ENCODE measurements at places on chromosomes 11 and 22.

- DNase-seq, result no peak
Measured at GRCh38 chr22:47781024-47781423, 1018.6 kb downstream of the TBC1D22A start.

- no peak for DNase-seq
Measured at GRCh38 chr22:47032091-47032943, 269.9 kb downstream of the TBC1D22A start.

DNA sequence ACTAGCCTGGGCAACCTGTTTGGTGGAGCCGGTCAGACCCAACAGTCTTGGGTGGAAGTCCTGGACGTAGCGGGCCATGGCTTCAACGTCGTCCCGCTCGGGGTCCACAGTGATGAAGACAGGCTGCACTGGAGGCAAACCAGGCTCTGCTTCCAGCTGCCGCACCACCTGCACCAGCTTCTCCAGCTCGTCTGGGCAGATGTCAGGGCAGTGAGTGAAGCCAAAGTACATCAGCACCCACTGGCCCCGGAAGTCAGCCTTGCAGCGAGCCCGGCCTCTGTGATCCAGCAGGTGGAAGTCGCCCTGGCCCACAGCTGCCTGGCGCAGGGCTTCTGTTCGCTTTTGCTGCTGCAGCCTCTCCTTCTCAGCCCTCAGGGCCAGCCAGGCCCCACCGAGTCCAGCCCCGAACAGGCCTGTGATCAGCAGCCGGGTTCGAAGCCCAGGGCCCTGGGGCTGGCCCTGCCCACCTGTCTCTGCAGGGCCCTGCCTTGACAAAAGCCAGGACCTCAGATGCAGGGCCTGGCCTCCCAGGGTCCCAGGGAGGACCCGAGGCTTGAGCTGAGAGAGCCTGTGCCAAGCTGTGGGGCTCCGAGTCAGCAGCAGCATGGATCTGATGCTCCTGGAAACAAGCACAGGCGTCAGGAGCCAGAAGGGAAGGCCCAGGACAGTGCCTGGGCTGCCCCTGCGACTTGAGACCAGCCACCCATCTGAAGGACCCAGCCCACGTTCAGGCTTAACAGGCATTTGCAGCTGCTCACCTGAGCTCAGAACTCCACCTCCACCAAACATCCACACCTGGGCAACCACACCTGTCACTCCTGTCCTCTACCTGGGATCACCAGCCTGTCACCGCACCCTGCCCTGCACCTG is 1.4 kb downstream of the SCO2 start:
- no peak for DNase-seq

DNA sequence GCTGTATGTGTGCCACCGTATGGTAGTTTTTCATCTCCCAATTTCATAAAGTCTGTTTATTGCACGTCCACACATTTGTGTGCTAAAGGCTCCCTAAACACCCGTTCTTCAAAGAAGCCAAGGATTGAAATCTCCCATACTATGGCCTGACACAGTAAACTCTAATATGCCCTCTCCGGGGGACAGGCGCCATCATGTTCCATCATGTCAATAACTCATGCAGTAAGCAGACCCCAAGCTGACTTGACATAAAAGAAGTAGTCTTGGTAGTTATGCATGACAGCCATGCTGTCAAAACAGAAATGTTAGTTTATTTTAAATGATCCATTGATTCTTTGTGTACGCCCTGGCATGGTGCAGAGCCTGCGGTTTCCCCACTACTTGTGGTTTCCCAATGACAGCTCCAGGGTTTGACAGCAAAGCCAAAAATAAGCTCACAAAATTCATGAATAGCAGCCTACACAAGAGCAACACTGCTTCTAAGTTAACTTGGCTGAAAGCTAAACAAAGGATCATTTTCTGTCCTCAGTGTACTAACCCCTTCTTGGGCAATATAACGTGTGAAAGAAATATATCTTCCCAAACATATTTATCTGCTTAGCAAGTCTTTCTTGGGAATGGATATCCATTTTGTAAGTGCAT is 56.5 kb upstream of the CABP7 start:
- no peak for DNase-seq

DNA sequence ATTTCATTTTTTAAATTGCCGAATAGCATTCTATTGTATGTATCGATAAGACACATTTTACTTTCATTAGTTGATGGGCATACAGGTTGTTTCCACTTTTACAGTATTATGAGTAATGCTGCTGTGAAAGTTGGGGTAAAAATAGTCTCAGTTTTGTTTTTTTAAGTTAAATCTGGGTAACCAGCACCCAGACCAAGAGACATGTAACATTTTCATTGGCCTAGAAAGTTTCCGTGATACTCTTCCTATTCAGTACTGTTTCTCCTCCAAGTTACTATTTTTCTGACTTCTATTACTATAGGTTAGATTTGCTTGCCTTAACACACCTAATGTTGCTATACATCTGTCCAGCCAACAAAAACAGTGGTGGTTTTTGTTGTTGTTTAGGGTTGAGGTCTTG is 12.3 kb downstream of the IPO7 start:
- no peak for DNase-seq

GRCh38 chr11:83070044-83070701 is 1.5 kb downstream of the RAB30 start:
- DNase-seq, result peak; percentile 78

DNA sequence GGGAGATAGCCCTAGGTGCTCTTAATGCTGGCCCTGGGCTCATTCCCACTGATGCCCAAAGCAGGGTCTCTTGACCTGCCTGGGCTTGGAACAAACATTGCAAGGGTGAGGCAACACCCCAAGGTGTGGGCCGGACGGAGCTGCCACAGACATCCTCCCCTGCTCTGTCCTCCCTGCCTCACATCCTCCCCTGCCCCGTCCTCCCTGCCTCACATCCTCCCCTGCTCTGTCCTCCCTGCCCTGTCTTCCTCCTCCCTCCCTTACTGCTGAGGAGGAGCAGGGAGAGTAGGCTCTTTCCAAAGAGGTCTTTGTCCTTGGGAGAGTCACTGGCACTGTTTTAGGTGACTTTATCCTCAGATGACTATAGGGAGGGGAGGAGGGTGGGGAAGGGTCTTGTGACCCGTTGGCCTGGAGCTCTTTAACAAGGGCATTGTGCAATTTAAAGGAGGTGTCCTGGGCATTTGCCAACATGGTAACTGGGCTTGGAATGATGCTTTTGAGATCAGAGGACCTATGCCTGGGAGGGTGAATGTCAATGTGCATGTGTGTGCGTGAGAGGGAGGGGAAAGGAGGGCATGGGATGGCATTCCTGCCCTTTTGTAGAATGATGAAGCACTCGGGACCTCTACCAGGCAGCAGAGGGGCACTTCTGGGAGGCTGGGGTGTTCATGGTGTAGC is 700 bp downstream of the FAM180B start:
- no peak for DNase-seq

DNA sequence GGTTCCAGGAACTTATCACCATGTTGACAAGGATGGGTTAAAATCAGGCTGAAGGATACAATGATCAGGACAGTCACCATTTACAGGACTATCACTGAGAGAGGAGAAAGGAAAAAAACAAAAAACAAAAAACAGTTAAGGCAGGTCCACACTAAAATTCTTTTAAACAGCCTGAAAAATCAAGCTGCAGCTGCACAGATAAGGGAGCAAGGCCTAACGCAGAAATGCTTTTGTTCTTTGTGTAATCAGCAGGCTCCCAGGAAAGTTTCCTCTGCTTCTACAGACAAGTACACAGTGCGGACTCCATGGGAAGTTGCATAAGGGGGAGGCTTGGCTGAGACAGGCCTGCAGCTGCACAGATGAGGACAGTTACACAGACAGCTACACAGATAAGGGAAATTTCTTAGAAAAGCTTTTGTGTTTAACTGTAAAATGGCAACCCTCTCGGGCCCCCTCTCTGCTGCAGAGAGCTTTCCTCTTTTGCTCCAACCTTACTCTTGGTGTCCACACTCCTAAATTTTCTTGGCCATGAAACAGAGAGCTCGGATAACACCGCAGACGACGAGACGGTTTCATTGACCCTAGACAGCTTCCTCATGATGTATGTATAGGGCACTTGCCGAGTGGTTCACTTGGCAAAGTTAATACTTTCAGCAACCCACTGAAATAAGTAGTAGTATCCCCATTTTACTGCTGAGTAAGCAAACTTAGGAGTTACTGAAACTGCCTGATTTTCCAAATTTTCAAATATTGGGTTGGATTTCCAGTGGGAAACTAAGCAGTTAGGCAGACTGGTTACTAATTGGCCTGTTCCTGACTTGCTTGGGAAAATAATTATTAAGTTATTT is 45.5 kb downstream of the PIWIL3 start:
- DNase-seq, result no peak

- no peak for DNase-seq
Measured at GRCh38 chr11:120389693-120390584, 53.7 kb downstream of the ARHGEF12 start.

GRCh38 chr11:13229711-13230318 is 47.8 kb upstream of the BMAL1 start:
- DNase-seq, result no peak

DNA sequence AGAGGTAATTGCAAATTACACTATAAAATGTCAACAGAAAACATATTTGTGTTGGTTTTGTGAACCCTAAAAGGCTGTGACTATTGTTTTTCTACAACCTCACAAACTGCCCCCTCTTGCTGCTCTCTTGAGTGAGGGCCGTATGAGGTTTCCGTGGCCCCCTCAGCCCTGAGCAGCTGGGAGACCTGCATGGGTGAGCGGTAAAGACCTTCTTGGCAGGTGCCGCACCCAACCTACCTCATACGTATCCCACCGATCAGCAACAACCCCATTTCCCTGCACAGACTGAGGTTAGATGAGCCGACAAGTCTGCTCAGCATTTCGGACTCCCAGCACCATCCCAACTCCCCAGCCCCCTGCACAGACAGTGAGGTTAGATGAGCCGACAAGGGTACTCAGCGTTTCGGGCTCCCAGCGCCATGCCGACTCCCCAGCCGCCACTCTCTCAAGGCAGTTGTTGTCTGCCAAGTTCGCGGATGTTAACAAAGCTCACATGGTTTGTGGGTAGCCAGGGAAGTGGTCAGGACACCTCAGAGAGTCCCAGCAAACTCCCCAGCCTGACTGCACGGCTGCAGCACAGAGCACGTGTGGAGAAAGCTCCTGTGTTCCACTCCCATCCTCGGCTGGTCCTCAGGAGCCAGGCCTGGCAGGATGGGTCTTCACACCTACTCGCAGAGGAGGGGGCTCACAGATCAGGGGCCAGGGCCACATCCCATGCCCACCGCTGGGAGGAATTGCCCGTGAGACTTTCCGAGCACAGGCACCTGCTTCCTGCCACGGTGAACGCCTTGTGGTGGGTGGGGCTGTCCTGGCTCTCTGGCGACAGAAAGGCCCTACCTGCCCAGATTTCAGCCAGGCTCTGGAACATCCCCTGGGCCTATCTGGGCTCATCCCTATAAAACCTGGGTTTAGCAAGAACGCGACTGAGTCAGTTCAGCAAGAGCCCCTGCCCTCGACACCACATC is 502.9 kb downstream of the BRD1 start:
- DNase-seq, result no peak

DNA sequence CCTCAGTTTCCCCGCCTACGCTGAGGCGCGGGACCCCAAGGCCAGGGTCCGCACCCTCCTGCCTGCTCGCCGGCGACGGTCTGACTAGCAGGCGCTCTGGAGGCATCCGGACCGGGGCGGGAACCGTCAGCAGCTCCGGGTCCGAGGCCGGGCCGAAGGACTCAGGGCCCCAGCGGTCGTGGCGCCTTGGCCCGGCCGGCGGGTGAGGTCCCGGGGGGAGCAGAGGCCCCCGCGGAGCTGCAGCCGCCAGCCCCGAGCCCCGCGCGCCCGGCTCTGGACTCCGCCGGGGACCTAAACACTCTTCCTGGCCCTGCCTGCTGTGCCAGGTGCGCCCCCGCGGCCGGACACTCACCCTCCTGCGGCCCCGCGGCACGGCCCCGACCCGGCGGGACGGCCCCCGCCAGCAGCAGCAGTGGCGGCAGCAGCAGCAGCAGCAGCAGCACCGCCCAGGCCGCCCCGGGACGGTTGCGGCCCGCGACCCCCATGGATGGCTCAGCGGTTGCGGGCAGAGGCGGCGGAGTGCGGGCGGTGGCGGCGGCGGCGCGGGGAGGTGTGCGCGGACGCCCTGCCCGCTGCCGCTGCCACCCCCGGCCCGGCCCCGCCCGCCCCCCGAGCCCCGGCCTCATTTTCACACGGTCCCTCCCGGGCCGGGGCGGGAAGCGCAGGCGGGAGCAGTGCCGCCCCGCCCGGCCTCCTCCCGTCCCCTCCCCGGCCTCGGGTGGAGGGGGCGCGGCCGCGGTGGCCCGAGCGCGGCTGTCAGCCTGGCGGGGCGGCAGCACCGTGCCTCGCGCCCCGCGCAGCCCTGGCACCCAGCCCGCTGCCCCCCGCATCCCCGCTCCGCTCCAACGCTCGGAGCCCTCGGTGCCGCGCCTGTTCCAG is at the start of gene SCUBE2:
Gene SCUBE2, minus strand, starts transcription at position 556 of the 879 bp plus-strand sequence. Its CDS starts 71 bp downstream, at position 485.
- DNase-seq, result peak; percentile 25

DNA sequence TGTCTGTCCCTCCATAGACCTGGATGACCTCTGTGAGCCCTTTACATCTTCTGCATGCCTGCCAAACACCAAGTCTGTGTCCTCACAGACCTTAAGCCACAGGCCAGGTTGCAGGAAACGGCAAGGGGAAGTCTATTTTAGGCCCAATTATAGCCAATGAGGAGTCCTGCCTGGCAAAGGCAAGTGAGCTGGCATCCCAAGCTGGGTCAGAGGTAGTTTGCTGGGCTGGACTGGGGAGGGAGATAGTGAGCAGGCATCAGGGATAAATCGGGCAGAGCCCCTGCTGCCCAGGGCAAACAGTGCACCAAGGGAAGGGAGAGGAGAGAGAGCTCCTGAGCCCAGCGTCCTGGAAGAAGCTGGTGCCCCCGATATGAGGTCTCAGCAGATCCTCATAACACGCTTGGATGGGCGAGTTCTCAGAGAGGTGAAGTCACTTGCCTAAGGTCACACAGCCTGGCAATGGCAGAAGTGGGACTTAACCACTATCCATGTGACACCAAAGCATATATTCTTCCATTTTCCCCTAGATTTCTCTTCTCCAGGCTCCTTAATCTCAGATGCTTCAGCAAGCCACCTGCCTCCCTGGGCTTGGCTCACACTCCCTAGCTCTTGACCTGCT is 3.7 kb upstream of the RELT start:
- DNase-seq, result peak; percentile 50

- peak; percentile 18 for DNase-seq
Measured at GRCh38 chr11:2208691-2209369, 37.2 kb upstream of the TH start.

GRCh38 chr22:32444068-32444467 is 20.2 kb downstream of the BPIFC start:
- DNase-seq, result peak; percentile 30
